ENCODE measurements at places on chromosomes 5 and 9.

- no peak for DNase-seq
Observed at GRCh38 chr5:58666598-58667581, 84.0 kb downstream of the RAB3C start.

- DNase-seq: peak; percentile 84
Observed at GRCh38 chr9:70020991-70021571, 22.6 kb upstream of the MAMDC2 start.

- no peak for DNase-seq
Observed at GRCh38 chr9:135525241-135526088, 4.2 kb downstream of the LCN1 start.

GRCh38 chr5:178121391-178122276 is 8.3 kb downstream of the N4BP3 start:
- DNase-seq: no peak

DNA sequence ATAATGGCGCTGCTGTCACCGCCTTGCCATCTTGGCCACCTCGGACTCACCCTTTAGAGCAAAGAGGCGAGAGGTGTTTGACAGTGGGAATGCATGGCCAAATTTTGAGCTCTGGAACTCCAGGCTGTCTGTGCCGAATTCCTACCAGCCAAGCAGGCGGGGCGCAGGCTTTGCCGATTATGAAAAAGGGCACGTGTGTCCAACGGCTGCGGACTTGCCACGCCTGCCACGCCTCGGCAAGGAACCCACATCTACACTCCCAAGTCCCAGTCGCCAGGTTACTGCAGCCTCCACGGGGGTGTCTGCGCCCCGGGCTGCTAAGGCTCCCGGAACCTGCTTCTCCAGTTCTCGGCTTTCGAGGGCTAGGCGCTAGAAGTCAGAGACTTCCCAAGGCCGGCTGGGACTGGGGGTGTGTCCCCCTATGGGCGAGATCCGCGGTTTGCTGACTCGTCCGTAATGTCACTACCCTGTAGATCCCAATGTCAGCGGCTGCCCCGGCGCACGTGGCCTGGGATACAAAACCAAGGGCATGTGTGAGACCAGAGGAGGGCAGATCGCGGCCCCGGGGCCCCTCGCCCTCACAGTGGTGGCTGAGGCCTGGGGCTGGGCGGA is 2.8 kb downstream of the NPR3 start:
- DNase-seq: peak; percentile 39

DNA sequence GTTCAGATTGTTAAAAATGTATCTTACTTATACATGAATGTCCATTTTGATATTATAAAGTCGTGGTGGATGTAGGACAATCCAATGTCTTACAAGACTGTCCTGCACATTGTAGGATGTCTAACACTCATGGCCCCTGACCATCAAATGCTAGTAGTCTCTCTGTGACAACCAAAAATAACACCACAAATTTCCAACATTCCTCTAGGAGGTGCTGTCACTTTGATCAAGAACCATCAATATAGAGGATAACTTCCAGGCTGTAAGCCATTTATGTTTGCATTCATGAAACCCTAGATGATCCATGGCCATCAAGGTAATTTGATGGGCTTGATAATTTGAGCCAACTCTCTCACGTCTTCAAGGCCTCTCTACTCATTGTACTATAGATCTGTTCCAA is 20.5 kb upstream of the ZFR start:
- no peak for DNase-seq

- DNase-seq: no peak
Observed at GRCh38 chr9:36897019-36897418, 137.0 kb downstream of the PAX5 start.

- no peak for DNase-seq
Observed at GRCh38 chr5:32410630-32411029, 33.9 kb downstream of the ZFR start.

GRCh38 chr5:75843319-75843718 is 126.1 kb upstream of the POC5 start:
- DNase-seq: no peak

- peak; percentile 41 for DNase-seq
Observed at GRCh38 chr5:76942581-76942980, 10.3 kb upstream of the CRHBP start.

- DNase-seq: no peak
Observed at GRCh38 chr9:13758936-13759335, 479.4 kb upstream of the MPDZ start.

DNA sequence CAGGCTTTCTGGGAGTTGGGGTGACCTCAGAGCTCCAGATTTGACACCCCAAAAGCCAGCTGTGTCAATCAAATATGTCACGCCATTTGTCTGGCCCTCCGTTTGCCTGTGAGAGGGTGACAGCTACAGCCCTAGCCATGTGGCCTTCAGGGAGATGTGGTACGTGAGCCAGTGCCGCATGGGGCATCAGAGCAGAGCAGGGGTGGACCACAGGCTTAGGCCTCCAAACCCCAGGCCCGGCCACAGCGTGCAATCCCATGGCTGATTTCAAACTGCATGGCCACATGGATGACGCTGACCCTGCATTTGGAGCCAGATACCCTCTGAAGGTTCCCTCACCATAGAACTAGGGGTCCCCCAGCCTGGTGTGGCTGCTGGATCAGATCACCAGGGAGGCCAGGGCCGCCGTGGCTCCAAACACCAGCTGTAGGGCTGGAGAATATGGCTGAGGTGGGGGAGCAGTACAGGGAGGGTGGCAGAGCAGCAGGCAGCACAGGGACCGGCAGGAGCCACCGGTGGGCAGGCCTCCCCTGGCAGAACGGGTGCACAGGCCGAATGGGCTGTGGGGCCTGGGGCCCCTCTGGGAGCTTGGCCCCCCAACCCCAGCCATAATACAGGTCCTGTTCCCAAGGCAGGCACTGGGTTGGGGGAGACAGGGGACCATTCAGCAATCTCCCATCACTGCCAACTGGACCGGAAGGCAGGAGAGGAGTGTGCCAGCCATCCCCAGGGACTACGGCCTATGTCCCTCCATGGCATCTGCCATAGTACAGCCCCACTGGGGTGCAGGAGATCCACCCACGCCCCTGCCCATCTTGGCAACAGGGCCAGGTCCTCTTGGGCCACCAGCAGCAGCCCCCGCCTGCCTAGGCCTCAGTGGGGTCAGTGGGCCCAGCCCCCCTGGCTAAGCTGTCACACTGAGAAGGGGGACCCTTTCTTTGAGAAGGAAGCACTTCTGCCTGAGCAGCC is 1.5 kb downstream of the SAPCD2 start:
- DNase-seq: no peak

- DNase-seq: no peak
Observed at GRCh38 chr5:6503342-6503741, 54.7 kb downstream of the UBE2QL1 start.

DNA sequence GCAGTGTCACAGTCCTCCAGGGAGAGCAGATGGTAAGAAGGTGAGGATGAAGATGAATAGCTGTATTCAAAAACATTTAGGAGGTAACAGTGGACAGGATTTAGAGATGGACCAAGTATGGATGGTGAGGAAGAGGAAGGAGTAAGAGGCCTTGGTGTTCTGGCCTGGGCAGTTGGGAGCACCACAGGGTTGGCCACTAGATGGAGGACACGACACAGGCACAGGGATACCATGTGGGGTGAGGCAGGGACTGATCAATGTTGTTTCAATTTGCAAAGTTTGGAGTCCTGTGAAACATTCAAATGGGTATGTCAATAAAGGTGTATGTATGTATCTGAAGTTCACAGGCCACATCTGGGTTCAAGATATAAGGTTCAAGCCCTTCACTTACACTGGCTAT is 141.1 kb upstream of the RASEF start:
- DNase-seq: no peak

DNA sequence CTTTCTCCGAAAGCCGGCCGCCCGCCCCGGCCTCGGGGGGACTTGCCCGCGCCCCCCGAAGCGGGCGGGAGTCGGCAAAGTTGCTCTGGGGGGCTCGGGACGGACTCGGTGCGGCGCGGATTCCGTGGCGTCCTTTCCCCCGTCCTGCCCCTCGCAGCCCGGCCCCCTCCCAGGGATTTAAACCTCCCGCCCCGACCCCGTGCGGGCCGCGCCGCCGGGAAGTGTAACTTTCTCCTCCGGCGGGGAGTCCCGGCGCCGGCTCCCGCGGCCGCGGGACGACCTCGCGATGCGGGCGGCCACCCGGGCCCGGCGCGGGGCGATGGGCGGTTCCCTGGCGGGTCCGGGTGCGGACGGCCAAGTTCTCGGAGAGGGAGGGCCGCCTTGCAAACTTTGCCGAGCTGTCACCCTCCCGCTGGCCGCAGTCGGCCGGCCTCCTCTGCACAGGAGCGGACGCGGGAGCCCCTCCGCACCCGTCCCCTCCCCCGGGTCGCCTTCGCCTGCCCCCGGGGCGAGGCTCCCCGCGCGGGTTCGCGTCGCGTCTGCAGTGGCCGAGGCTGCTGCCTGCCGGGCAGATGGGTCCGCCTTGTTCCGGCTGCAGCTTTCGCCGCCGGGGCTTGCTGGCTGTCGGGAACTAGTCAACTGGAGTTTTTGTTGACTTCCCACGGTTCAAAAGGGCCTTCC is 732 bp downstream of the PBX3 start:
- DNase-seq: peak; percentile 24

GRCh38 chr5:6736524-6737042 is 23.4 kb downstream of the TENT4A start:
- no peak for DNase-seq

DNA sequence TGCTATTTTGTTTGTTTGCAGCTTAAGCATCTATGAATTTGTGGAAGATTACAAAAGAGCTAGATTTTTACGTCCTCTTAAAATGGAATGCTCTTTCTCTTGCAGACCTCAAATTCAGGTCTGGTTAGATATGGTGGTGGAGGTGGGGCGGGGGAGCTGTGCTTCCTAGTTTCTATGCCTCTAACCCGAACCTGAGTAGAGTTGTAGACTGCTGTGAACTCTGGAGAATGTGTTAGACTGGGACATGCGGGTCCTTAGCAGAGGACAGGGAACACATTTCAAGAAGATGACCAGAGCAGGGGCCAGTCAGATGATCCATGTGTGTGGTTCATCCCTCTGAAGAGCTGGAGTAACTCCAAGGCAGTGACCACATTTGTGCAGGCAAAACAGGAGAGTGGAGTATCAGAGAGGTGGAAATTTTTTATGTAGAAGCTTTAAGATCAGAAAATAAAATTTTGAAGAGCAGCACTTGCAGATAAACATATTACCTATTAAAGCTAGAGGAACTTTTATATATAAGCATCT is 154.9 kb downstream of the FAM174A start:
- peak; percentile 32 for DNase-seq

GRCh38 chr5:126659805-126660482 is 59.2 kb downstream of the PHAX start:
- no peak for DNase-seq

- no peak for DNase-seq
Observed at GRCh38 chr9:5832071-5832537, 813 bp downstream of the ERMP1 start.

DNA sequence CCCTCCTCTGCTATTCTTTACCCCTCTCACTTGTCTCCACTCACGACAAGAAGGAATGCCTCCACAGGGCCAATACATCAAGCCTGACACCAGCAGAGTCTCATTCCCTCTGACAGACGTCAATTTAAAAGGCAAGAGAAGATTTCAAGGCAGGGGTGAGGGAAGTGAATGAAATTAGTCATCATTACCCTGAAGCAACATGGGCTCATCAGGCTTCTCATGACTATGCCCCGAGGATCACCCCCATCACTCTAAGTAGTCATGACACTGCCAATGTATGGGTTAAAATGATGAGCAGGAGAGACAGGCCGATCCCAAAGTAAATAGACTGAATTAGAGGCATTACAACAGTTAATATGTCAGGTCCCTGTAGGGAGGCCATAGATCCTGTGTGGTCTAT is 504.4 kb downstream of the TLE4 start:
- DNase-seq: no peak
